ENCODE measurements at places on chromosomes 11 and 22.

GRCh38 chr11:282630-283360, 4.6 kb downstream of the NLRP6 start:
- no peak for DNase-seq

- DNase-seq, result no peak
Observed at GRCh38 chr11:112235750-112236390, 9.6 kb downstream of the PTS start.

DNA sequence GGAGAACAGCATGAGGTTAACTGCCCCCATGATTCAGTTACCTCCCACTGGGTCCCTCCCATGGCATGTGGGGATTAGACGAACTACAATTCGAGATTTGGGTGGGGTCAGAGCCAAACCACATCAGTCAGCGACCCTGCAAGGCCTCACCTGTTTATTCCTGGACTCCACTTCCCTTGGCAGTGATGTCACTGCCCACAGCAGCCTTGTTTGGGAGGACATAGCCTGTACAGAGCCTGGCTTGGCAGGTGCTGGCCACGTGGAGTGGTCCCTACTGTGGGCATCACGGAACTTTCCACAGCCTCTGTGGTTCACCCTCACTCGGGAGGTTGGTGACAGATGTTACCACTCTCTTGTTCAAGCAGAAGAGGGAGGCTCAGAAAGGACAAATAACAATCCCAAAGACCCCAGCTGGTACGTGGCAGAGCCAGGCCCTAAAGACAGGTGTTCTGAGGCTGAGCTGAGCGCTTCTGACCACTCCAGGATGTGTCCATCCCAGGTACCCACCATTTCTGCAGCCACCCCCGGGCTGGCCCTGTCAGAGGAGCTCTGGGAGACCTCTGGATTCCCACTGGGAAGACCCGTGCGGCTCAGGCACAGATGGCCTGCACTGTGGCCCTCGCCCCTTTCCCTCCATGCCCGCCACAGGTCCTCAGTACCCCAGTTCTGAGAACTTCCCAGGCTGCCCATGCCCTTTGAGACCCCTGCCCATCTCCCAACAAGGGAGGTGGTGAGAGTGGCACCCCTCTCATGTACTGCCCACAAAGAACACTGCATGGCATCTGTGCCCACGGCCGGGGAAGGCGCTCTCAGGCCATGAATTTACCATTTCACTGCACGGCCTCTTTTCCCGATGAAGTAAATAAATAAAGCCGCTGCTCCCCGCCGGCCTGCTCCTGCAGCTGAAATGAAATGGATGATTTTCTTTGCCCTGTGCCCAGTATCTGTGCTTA, 605.8 kb downstream of the TBC1D22A start:
- no peak for DNase-seq

DNA sequence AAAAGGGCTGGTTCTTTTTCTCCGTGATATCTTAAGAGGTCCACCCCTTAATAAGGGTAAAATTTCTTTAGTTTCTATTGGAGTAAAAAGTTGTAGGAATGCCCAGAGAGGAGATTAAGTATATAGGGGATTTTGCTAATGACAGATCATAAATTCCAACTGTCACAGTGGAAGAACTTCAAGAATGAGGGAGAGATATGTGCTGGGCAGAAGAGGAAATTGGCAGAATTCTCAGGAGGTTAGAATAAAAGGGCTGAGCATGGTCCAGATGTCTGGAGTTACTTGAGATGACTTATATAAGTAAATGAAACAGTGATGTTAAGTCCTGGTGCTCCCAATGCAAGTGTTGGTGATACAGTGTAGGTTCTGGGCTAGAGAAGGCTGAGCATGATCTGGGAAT, 417.6 kb upstream of the ARHGAP42 start:
- DNase-seq, result no peak

GRCh38 chr11:134261626-134262488, 8.5 kb downstream of the ACAD8 start:
- peak; percentile 17 for DNase-seq

GRCh38 chr11:107722662-107723061, 10.8 kb upstream of the SLN start:
- no peak for DNase-seq

All from activated CD4-positive, alpha-beta T cell treated with anti-CD3 and anti-CD28 coated beads, Interleukin-2, amount 50 U/mL, for 24 hours (primary cell).